ENCODE measurements at places on chromosomes 1 and 21. TPM values are rescaled to one million over a fixed set of nuclear protein-coding genes. Genes with fewer than 3 reads are reported as not detected.

GRCh38 chr1:119713039-119713748, 1.5 kb downstream of the PHGDH start:
- H3K4me3 ChIP-seq: peak overlapping the region; percentile 90
- no peaks in the 10 kb centered on the region for H3K36me3 ChIP-seq
- H3K27ac ChIP-seq: peak overlapping the region; percentile 84
- DNase-seq: no peak

DNA sequence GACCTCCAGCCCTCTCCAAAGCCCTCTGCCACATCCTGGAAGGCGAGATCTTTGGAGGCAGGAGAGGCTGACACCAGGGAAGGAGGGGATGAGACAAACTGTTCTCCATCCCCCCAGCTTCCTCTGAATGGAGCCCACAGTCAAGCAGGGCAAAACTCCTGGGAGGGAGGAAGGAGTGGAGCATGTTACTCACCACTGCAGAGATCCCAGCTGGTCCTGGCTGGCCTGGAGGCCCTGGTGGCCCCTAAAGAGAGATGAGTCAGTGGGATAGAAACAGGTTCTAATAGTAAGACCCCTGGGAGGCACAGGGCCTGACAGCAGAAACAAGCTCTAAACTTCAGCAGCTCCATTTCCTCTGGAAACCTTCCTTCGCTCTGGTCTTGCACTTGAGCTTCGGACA, 14.0 kb upstream of the PEF1 start:
- no peak overlapping the region for H3K27ac ChIP-seq
- no peaks in the 10 kb centered on the region for H3K27me3 ChIP-seq
- DNase-seq: no peak
- no peak overlapping the region for H3K4me3 ChIP-seq
- H3K4me1 ChIP-seq: no peaks in the 10 kb centered on the region

DNA sequence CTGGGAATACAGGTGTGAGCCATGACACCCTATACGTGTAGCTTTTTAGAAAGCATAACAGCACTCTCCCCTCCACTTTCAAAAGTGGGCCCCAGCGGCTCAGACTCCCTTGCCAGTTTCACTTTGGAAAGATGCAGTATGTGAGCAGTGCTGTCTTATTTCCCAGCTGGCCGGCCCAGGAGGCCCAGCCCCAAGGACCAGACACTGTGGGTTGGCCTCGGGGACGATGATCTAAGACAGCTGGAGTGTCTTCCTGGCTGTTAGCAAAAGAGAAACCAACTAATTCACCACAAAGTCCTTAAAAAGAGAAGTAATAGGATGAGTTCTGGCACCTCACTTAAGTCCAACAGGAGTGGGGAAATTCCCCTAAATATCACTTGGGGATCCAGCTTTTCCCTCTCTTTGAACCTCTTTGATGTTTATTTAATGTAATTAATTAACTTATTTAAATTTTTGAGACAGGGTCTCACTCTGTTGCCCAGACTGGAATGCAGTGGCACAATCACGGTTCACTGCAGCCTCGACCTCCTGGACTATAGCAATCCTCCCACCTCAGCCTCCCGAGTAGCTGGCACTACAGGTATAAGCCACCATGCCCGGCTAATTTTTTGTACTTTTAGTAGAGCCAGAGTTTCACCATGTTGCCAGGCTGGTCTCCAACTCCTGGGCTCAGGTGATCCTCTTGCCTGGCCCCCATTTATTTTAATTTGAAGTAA, 17.6 kb upstream of the CLIC4 start:
- peaks cover 79% of the 10 kb centered on the region for H3K4me1 ChIP-seq
- no peaks in the 10 kb centered on the region for H3K36me3 ChIP-seq
- H3K27me3 ChIP-seq: no peaks in the 10 kb centered on the region
- no peak overlapping the region for H3K27ac ChIP-seq

DNA sequence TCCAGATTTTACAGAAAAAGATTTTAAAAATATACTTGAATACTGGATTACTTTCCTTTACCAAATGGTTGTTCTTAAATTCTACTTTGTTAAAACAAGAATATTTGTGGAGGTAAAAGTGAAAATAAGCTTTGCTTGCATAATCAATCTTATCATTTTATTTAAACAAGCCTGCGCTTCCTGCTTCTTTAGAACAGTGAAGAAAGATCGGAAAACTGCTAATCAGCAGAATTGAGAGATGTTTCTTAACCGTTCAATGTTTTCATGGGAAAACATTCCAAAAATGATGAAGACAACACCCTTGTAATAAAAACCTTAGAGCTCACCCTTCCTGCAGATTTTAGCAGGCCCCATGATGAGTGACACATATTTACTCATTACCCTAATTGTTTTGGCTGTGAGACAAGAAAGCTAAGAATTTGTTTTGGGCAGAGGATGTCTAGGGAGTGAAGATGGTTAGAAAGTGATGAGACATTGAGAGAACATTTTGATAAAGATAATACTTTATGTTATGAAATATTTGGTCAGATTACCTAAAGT, 72.6 kb downstream of the TPR start:
- no peak overlapping the region for H3K4me3 ChIP-seq
- no peaks in the 10 kb centered on the region for H3K4me1 ChIP-seq

- peaks cover 6% of the 10 kb centered on the region for H3K4me1 ChIP-seq
- no peaks in the 10 kb centered on the region for H3K27me3 ChIP-seq
- no peak overlapping the region for H3K27ac ChIP-seq
- no peak for DNase-seq
- no peak overlapping the region for H3K4me3 ChIP-seq
- H3K36me3 ChIP-seq: peaks cover 47% of the 10 kb centered on the region
Measured at GRCh38 chr1:9853249-9853595, 29.5 kb upstream of the CLSTN1 start.

DNA sequence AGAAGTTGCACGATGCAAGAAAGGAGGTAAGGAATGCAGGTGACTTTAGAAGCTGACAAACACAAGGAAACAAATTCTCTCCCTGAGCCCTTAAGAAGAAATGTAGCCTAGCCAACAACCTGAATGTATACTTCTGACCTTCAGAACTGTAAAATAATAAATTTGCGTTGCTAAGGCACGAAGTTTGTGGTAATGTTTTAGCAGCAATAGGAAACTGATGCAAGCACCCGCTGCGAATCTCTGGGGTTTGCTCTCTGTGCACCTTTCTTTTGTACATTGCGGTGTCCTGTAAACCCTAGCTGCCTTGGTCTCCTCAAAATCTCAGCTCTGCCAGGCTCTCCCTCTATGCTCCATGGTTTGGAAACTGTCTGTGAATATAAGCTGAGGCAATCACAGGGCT, 15.1 kb downstream of the CD53 start:
- no peaks in the 10 kb centered on the region for H3K4me1 ChIP-seq
- no peak overlapping the region for H3K4me3 ChIP-seq
- H3K27ac ChIP-seq: no peak overlapping the region

GRCh38 chr1:169574336-169574735, 11.9 kb downstream of the F5 start:
- peaks cover 7% of the 10 kb centered on the region for H3K36me3 ChIP-seq
- no peaks in the 10 kb centered on the region for H3K27me3 ChIP-seq
- H3K4me3 ChIP-seq: no peak overlapping the region
- peak overlapping the region; percentile 48 for H3K27ac ChIP-seq
- peaks cover 100% of the 10 kb centered on the region for H3K4me1 ChIP-seq

DNA sequence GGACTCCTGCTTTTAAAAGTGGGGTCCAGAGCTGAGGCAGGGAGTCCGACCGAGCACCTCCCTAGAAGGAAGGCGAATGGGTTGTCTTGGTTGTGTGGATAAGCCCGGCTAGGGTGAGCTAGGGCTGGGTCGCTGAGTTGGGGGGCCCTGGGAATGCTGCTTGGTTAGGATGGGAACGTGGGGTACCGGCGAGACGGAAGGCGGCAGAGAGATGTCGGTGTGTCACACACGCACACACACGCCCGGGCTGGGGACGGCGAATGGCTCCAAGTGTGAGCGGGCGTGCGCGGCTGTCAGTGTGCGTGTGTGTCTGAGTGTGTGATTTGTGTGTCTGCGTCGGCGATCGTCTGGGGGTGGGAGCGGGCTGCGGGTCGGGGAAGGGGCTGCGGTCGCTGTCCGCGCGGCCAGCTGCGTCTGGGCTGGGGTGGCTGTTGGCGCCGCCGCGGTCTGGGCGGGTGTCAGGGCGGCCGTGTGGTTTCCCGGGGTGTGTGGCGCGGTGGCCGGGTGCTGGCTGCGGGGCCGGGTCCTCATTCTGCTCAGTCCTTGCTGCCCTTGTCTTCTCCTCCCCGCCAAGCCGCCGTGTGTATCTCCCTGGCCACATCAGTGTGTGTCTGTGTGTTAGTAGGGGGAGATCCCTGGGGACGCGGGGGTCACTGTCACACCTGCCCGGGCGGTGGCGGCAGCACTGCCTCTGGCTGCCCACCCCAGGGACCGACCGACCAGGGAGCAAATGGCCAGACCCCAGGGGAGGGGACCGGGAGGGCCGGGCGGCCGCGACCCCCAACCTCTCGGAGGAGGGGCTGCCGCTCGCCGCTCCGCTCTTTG, 1.1 kb downstream of the EFNA3 start:
- peaks cover 28% of the 10 kb centered on the region for H3K27me3 ChIP-seq
- H3K4me3 ChIP-seq: peak overlapping the region; percentile 50
- no peaks in the 10 kb centered on the region for H3K36me3 ChIP-seq
- DNase-seq: no peak
- H3K4me1 ChIP-seq: peaks cover 67% of the 10 kb centered on the region

GRCh38 chr1:20931930-20932436, 144.9 kb upstream of the HP1BP3 start:
- no peaks in the 10 kb centered on the region for H3K27me3 ChIP-seq
- DNase-seq: no peak
- no peak overlapping the region for H3K4me3 ChIP-seq
- H3K27ac ChIP-seq: no peak overlapping the region
- no peaks in the 10 kb centered on the region for H3K36me3 ChIP-seq
- no peaks in the 10 kb centered on the region for H3K4me1 ChIP-seq

DNA sequence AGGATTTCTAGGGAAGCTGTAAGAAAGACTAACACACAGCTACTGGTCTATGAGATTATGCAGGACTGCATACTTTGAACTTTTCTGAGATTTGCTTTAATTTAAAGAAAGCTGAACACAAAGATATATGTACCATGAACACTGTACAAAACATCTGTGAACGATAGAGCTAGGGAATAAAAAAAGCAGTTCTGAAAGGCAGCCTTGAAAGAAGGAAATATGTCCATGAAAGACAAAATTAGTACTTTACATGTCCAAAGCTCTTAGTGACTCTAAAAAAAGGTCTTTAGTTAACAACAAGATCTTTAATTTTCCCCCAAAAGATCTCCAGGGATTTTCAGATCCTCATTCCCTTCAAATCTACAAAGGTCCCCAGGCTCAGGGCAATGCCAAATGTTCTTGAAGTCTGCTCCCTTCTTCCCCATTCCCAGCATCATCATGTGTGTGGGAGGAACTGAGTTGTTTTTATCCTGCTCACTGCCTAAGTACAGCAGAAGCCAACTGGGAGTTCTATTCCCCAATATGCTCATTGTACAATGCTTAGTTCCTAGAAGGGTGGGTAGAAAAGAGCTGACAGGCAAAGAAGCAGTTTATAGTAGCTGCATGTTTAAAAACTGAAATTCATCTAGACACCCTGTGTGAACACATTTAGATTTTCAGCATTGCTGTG, 60.1 kb upstream of the PTCH2 start:
- no peaks in the 10 kb centered on the region for H3K36me3 ChIP-seq
- H3K4me3 ChIP-seq: no peak overlapping the region
- no peaks in the 10 kb centered on the region for H3K4me1 ChIP-seq

DNA sequence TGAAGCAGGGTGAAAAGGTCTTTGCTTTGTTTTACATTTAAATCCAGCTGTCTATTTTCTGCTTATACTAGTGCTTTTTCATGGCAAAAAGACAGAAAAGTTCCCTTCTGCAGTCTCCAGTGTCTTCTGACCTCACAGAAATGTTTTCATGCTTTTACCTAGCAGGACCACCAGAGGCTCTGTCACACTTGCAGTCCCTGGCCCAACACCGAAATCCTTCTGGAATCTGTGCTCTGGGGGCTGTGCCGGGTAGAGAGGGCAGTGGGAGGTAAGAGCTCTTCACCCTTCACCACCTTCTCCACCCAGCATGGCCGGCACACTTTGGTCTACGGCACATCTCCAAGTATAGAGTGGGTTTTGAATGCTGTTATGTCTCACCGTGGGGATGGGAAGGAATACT, 20.8 kb downstream of the GNAT2 start:
- no peaks in the 10 kb centered on the region for H3K27me3 ChIP-seq
- DNase-seq: no peak
- no peak overlapping the region for H3K27ac ChIP-seq
- 0 out of 2 replicates have a peak, but pooled peaks cover 7% of the 10 kb centered on the region for H3K4me1 ChIP-seq
- H3K36me3 ChIP-seq: no peaks in the 10 kb centered on the region

The EDEM3 gene
- total RNA-seq: 11.8 TPM

The C1orf167 gene
- not detected for total RNA-seq

The B3GALT5 gene
- total RNA-seq: 0.02 TPM

Measured in HepG2 (cell line).